CD4-positive, alpha-beta T cell treated with Interleukin-4 for 1 hour (primary cell): ENCODE measurements at places on chromosomes 3 and 15.

DNA sequence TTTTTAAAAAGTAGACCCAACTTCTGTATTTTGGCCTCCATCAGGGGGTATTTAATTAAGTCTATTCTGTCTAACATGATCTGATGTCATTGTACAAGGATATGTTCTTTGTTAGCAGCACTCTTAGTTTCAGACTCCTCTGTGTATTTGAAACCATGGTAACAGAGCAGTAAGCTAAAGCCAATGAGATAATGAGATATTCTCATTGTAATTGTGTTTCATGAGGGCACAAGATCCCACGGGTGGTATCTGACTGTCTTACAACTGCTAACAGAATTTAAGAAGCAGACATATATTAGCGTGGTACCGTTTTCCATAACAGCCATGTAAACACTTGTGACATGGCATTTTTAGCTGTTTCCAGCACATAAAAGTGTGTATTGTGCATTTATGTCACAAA, 251.2 kb upstream of the VEPH1 start:
- no peak for DNase-seq

GRCh38 chr15:91694831-91695210, 158.7 kb upstream of the SLCO3A1 start:
- DNase-seq: no peak

- no peak for DNase-seq
Measured at GRCh38 chr3:187261541-187261969, 30.0 kb downstream of the MASP1 start.

DNA sequence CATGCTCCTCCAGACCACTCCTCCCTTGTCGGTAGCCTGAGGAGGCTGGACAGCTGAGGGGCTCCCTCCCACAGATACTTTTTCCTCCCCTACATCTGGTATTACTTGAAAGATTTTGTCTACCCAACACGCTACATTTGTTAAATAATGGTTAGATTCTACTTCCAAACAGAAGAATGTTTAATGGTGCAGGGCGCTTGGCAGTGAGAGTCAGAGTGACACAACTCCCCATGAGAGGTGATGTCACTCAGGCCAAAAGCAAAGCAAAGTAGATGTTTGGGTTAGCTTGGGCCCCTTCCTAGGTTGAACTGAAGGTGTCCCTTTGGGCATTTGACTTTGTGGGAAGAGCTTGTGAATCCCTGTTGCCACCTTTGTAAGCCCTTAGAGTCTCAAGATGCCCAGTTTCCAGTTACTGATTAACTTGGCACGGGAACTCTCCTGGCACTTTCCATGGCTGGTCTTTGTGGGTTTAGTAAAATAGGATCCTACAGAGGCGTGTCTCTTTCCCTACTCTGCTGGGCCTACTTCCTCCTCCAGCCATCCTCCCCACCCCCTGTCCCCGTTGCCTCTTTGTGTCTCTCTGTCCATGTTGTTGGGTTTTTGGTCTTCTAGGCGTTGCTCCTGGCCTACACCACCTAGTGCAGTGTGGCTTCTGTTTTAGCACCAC, 5.6 kb downstream of the LIMD1 start:
- DNase-seq: no peak

- no peak for DNase-seq
Measured at GRCh38 chr3:151093905-151094304, 8.4 kb downstream of the MED12L start.

DNA sequence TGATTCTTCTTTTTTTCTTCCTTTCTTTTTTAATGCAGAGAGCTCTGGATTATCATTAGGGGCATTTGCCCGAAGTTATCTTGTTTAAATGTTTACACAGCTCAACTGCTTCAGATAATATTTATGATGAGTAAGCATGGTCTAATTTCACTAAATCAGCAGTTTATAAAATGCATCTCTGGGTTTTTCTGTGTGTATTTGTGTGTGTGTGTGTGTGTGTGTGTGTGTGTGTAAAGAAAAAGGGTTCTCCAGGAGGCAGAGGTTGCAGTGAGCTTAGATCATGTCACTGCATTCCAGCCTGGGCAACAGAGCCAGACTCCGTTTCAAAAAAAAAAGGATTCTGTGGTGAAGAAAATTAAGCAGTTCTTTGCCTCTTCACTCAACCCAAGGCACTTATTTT, 25.9 kb upstream of the TNFSF10 start:
- DNase-seq: no peak

- no peak for DNase-seq
Measured at GRCh38 chr3:14570864-14571263, 30.7 kb upstream of the GRIP2 start.

GRCh38 chr15:93664213-93664956, 567.0 kb upstream of the MCTP2 start:
- no peak for DNase-seq

GRCh38 chr15:44956388-44956787, at the start of gene TERB2:
Gene TERB2 (plus strand): TSS chr15:44956687. CDS start chr15:44956719, 32 bp downstream.
- no peak for DNase-seq

DNA sequence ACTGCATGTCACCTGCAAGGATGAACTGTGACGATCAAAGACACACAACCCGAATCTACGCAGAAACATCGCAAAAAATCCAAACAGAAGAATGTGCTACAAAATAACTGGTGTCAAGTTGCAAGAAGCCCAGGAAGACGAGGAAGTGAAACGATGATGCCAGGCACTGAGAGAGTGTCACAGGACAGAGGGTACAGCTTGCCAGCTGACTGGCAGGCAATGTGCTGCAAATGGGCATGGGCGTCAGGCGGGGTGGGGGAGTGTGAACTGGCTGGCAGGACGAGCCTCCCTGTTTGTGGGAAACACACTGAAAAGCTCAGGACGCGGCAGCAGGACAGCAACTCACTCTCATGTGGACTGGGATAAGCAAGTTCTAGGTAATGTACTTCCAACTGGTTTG, 28.9 kb upstream of the OCA2 start:
- DNase-seq: peak; percentile 26

GRCh38 chr3:171155122-171155700, 128.7 kb upstream of the SLC2A2 start:
- DNase-seq: no peak

- DNase-seq: no peak
Measured at GRCh38 chr3:171776839-171777583, 33.3 kb downstream of the PLD1 start.

DNA sequence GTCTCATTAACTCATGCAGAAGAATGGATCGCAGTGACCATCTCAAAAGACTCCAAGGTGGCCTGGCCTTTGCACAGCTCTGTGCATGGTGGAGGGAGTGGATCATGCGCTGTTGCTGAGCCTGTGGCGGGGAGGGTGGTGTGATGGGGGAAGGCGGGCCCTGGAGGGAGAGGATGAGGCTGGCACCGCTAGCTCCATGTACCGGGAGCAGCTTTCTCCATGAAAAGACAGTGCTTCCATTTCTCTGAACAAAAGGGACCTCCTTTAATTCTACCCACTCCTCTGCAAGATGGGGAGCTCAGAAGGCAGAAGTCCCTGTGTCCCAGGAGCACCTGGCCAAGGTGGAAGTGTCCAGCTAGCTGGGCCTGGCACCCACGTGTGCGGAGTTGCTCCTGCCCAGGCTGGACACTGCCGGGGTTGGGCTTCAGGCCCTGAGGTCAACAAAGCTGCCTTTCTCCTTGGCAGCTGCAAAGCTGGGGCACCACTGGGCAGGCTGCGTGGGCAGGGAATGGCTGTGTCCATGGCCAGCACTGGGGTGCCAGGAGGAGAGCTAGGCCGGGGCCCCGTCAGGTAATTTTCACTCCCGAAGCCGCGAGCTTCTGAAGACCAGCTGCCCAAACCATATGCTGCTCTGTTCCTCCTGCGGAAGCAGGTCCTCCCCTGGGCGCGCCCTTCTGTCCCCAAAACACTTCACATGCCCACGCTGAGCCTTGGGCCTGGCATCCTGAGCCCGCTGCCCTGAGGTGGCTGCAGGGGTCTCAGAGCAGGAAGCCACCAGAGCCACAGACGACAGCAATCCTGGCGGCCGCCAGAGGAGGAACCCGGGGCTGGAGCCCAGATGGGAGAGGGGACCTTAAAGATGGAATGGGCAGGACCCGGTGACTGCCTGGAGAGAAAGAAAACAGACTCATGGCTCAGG, 6.4 kb downstream of the MAP6D1 start:
- DNase-seq: no peak

- no peak for DNase-seq
Measured at GRCh38 chr15:41011055-41011815, 58.0 kb downstream of the CHAC1 start.
